Osteoblast (primary cell): ENCODE measurements at places on chromosomes 16 and 17.
A peak's percentile ranks its signal among the peaks of the same experiment; 100 is the strongest.

DNA sequence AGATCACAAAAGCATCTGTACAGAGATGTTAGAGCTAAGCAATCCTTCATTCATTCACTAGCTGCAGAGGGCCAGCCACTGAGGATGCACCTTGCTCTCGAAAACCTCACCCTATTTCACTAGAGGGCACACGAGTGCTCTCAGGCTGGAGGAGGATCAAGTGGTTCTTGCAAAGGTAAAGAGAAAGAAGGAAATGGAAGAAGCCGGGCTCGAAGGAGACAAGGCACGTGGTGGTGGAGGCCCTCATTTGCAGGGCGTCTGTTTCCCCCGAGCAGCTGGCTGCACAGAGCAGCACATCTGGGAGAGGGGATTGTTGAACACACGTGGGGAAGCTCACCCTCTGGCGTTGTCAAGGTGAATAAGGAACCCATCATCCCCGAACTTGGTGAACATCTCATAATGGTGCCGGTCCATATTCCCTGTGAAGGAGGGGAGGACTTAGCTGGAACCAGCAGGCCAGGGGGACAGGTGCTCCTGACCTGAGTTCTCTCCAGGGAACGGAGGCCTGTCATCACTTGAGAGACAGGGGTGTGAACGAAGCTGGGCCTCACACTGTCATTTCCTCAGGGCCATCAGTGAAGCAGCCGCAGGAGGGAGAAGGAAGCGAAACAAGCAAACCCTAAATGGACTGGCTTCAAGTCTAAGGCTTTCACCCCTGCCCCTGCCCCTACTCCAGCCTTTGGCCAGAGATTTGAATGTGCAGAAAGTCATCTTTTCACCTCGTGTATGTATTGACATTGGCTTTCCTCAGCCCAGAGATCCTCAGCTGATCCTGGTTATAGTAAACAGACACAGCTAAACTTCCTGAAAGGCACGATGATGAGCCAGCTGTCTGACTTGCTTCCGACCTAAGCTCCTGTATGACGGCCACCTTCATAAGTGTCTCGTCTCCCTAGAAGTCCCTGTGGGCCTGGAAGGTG lies 27.6 kb downstream of the PRKAR1A start:
- DNase-seq = no peak

DNA sequence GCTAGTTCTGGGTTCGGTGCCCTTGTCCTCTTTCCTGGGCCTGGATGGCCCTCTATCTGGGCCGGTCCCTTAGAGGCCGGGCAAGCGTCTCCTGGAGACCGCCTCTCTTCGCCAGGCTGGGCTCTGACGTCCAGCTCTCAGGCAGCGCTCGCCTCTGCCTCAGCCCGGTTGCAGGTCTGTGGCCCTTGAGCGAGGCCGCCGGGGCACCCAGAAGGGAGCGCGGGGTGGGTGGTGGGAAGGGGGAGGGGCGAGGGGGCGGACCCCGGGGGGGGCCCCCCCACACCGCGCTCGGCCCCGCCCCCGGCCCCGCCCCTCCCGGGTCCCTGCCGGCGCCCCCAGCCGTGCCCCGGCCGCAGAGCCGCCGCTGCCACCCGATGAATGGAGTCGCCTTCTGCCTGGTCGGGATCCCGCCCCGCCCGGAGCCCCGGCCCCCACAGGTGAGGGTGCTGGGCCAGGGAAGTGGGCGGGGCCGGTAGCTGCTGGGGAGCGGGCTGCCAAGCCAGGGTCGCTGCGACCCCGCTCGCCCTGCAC lies at the start of gene ARHGAP23:
ARHGAP23 (plus strand) TSS at position 353 of the 531 bp plus-strand sequence; CDS start at position 375, 22 bp downstream.
- peak; percentile 99 for DNase-seq

DNA sequence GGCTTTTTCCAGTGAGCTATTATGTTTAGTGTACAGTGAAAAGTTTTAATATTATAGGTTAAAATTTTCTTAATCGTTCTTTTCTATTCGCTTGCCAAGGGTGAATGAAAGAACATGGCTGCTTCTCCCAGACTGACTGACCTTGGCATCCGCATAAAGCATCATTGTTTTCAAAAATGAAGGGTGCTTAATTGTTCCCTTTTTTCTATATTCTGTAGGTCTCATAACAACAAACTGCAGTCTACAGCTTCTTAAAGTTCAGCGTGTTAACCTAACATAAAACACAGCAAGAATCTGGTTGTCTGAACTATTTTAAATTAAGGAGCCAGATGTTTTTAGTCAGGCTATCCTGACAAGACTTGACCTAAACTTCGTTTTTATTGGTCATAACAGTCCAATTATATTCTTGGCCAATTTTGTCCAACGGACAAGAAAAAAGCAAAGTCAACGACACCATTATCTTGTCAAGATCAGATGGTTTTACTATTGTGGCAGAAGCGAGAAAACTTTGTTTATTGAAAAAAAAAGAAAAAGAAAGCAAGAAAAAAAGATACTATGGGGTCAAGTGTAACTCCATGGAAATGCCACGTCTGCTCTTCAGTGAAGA lies 14.1 kb downstream of the C17orf58 start:
- no peak for DNase-seq

DNA sequence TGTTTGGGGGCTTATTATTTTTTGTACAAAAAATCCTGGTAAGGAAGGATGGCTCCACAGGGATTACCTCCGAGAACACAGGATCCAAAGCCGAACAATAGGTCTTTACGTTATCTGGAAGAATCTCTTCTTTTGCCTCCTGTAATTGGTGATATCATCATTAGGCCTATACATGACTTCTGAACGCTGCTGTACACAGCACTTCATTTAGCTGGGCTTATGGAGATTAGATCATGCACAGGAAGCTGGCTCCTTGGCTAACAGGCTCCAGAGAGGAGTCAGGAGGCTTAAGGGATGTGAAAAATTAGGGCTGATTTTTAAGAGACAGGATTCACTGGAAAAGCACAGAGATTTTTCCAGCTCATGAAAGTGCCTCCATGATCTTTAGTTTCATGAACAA lies 54.7 kb downstream of the TANGO6 start:
- no peak for DNase-seq

DNA sequence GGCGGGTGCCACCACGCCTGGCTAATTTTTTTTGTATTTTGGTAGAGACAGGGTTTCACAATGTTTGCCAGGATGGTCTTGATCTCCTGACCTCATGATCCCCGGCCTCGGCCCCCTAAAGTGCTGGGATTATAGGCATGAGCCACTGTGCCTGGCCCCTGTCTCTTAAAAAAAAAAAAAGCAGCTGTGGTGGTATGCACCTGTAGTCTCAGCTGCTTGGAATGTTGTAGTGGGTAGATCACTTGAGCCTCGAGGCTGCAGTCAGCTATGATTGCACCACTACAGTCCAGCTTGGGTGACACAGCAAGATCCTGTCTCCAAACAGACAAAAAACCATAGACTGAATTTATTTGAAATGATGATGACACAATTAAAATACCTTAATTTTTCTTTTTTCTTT lies 24.3 kb downstream of the CDK12 start:
- DNase-seq = peak; percentile 88

GRCh38 chr17:68734931-68735330 lies 133.8 kb upstream of the FAM20A start:
- no peak for DNase-seq

DNA sequence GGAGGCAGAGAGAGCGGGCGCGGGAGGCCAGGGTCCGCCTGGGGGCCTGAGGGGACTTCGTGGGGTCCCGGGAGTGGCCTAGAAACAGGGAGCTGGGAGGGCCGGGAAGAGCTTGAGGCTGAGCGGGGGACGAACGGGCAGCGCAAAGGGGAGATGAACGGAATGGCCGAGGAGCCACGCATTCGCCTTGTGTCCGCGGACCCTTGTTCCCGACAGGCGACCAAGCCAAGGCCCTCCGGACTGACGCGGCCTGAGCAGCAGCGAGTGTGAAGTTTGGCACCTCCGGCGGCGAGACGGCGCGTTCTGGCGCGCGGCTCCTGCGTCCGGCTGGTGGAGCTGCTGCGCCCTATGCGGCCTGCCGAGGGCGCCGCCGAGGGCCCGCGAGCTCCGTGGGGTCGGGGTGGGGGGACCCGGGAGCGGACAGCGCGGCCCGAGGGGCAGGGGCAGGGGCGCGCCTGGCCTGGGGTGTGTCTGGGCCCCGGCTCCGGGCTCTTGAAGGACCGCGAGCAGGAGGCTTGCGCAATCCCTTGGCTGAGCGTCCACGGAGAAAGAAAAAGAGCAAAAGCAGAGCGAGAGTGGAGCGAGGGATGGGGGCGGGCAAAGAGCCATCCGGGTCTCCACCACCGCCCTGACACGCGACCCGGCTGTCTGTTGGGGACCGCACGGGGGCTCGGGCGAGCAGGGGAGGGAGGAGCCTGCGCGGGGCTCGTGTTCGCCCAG lies 1.2 kb upstream of the CBX4 start:
- DNase-seq = peak; percentile 87

DNA sequence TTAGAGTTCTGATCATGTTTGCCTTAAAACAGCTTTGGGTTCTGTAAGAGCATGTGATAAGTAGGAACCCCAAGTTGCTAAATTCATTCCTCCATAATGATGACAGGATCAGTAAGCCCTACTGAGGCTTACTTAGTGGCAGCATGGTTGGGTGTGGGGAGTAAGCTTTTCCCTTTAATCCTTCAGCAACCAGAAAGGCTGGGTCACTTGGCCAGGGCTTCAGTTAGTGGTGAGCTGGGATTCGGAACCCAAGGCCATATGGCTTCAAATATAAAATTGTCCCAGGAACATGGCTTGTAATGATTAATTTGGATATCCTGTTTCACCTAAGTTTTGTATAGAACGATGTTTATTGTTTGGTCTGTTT lies 850 bp downstream of the GINS3 start:
- peak; percentile 88 for DNase-seq

GRCh38 chr17:62713086-62713881 lies 85.8 kb downstream of the MRC2 start:
- DNase-seq = no peak

- DNase-seq = peak; percentile 62
These were observed 19.8 kb downstream of the PPL start for GRCh38 chr16:4917117-4917516.

- DNase-seq = peak; percentile 27
These were observed 17.2 kb downstream of the ST3GAL2 start for GRCh38 chr16:70421473-70422311.

GRCh38 chr16:6888531-6888930 lies 444.1 kb upstream of the RBFOX1 start:
- no peak for DNase-seq

- DNase-seq = no peak
These were observed 10.7 kb downstream of the RFFL start for GRCh38 chr17:35052780-35053179.

DNA sequence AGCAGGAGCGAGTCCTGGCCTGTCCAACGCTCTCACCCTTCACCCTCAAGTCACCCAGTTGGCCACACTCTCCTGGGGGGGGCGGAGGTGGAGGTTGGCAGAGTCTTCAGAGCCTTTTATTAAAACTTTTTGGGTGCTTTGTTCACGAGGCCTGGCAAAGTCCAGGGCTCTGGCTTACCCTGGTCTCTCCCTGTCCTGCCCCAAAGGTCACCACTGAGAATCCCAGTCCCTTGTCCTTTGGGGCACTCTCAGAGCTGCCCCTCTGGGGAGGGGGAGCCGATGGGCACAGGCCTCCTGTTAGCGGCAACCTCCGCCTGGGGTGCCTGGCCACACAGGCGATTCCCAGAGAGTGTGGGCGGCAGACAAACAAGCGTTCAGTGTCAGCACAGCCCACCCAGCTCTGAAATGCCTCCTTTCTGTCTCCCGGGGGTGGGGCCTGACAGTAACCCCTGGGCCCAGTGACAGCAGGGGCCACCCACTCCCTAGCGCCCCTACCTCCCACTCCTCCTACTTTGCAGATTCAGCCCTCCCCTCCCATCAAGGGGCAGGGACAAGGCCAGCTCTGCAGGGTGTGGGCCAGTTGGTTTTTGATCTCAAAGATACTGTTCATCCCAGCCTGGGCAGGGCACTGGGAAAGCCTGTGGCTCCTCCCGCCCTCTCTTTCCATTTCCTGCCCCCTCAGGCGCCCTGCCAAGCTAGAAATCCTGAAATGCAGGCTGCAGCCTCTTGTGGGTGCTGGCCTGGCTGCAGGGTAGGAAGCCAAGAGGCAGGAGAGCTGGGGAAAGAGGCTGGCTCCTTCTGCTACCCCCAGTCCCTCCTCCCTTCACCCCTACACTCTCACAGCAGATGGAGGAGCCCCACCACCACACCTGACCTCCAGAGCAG lies 36.6 kb upstream of the EMP2 start:
- DNase-seq = peak; percentile 89

DNA sequence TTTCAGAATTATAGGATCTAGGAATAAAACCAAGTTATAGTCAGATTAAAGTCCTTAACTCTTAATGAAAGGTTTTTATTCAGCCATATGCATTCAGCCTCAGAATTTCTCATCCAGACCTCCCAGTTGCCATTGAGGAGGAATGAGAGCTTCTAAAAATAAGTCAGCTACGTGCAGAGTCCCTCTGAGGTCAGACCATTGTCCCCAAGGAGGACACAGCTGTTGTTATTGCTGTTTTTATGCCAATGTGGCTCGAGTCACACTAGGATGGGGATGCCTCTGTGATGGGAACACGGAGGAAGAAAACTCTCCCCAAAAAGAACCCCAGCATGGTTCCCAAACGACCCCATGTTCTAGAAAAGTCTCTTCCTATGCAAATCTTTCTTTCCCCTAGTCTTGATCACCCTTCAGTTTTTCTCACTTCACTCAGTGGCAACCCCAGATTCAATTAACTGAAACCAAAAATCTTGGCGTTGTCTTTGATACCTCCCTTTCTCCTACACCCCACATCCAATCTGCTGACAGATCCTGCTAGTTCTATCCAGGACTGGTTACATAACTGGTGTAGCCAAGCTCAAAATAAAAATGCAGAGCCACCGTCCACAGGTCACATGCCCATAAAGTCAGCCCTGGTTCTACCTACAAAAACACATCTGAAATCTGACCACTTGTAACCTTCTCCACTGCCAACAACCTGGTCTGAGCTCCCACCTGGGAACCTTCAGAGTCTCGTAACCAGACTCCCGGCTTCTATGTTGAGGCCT lies 138.2 kb upstream of the ERCC4 start:
- DNase-seq = no peak

DNA sequence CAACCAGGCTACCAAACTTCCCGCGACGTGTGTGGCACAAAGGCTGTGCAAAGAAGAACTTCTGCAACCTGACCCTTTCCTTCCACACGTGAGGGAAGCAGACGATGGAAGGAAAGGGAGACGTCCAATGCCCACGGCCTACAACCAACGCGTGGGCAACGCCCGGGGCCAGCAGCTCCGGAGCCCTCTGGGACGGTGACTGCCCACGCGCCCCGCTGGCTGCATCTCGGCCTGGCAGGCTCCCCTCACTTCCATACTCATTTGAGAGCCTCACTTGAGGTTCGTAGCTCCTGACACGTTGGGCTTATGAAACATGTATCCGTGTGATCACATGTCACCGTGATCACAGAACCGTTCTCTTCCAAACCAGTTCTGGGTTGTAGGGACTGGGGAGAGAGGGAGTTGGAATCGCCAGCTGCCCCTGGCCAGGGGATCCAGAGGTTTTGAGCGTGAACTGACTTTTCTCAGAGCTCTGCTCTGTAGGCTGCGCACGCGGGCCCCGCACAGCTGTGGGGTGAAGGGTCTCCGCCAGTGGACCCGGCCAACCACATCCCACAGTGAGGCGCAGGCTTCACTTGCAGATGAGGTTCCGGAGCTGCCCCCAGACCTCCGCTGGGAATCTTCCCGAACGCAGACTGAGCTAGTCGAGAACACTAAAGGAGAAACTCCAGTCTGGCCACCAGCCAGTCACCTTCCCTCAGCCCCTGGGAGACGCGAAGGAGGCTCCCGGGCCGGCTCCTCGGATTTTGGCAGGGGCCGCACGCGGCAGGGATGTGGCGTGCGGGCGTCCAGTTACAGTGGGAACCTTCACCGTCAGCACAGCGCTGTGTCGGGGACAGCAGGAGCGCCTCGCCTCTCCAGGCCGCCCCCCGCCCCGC lies 1.0 kb downstream of the LMF1 start:
- peak; percentile 94 for DNase-seq
